ENCODE measurements at places on chromosomes 4 and X.

GRCh38 chrX:22462959-22463358 lies 190.2 kb downstream of the CBLL2 start:
- no peak for DNase-seq

- DNase-seq: no peak
Observed at GRCh38 chr4:184756399-184756798, 22.5 kb upstream of the CENPU start.

GRCh38 chr4:76811604-76812412 lies 86.1 kb downstream of the SOWAHB start:
- no peak for DNase-seq

DNA sequence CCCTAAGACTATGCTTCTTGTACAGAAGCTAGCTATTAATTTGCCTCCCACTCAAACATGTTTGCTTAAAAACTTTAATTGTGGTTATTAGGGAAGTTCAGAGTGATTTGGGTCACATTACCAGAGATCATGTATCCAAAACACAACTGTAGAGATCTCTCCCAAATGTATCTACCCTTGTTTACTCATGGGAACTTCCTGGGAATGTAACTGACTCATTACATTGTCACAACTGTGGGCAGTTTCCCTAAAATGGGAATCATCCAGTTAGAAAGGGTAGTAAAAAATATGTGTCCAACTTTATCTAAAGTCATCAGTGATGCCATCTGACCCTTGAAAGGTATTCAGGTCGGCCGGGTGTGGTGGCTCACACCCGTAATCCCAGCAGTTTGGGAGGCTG lies 40.3 kb upstream of the GLRA3 start:
- DNase-seq: no peak

DNA sequence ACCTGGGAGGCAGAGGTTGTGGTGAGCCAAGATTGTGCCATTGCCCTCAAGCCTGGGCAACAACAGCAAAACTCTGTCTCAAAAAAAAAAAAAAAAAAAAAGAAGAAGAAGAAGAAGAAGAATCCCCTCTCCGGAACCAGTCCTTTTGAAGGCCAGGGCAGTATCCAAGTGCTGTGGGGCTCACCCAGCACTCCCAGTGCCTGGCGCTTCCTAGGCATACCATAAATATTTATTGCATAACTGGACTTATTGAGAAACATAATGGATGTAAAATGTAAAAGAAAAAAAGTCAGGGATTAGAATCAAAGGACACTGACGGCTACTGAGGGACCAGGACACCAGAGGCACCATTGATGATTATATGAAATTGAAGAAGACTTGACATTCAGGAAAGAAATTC lies 162.1 kb upstream of the KIT start:
- DNase-seq: no peak

DNA sequence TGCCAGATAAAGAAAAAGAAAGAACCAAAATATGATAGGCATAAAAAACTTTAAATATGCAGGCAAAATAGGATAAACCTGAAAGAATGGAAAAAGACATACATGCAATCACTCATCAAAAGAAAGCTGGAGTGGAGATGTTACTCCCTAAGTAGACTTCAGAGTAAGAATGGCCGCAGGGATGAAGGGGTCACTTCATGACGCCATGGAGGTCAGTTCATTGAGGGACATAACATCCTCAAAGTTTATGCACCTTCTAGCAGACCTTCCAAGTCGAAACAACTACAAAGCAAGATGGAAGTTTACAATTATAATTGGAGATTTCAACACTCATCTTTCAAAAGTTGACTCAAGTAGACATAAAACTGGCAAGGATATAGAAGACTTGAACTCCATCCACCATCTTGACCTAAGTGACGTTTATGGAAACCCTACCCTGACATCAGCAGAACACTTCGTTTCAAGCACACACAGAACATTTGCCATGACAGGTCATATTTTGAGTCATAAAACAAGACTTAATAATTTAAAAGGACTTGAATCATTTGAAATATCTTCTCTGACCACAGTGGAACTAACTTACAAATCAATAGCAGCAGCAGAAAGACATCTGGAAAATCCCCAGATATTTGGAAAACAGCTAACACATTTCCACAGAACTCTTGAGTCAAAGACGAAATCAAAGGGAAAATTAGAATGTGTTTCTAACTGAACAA lies 106.0 kb upstream of the LRPAP1 start:
- no peak for DNase-seq

DNA sequence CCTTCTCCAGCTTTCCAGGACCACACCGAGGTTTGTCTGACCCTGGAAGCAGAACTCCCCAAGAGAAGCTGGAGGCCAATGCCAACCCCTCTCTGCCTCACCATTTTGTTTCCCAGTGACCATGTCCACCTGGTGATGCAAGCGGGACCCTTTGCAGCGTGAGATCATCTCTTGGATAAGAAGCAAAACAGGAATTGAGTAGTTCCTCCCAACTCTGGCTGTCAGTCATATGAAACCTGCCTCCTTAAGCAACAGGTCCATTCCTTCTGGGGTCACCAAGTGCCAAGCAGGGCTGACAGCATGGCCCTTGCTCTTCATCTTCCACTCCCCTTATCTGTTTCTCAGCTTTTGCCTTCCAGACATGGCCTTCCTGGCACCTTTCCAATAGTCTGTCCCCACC lies 41.3 kb upstream of the MTM1 start:
- no peak for DNase-seq

DNA sequence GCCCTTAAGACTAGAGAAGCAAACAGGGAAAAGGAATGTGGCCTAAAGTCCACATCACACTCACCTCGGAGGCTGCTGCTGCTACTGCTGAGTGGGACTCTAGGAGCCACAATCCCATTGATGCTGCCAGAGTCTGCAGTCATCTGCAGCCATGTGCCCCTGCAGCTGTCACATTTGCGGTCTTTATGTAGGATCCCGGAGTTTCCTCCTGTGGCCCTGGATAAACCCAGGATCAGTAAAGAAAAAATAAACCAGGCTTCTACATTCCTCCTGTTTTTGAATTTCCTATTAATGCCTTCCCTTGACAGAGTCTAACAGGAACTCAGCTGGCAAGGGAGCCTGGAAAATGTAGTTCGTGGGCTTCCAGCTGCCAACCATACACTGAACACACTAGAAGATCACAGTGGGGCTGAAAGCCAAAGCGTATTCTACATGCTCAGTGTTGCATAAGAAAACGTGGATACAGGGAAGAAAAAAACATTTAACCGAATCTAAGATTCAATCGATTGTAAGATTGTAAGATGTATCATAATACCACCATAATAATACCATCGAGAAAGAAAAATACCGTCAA lies 10.3 kb upstream of the PHEX start:
- DNase-seq: no peak

DNA sequence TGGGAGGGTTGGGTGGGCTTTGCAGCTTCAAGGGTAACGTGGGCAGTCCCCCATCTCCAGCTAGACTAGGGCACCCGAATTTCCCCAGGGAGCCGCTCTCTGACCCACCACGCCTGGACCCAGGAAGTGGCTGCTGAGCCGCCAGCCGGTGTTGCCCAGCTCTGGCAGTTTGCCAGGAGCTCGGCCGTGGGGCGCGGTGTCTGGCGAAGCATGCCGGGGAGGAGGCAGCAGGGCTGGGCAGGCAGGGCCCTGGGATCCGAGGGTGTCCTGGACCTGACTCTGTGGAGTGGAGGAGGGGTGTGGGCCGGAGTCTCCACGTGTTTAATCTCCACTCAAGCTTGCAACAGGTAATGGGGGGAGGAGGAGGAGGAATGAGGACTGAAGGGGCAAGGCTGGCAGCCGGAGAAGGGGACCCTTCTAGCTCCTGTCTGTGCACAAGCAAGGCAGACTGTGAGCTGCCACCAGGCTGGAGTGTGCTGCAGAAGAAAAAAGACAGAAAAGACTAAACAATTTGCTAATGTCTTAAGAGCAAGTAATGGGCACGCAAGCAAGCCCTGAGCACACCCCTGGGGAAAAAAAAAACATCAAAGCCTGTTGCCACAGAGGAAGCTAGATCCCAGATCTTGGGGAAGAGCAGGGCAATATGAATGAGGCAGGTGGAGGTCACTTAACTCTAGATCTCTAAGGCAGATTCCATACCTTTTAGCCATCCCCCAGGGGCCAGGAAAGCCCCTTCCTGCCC lies 2.4 kb downstream of the LONRF3 start:
- DNase-seq: no peak

DNA sequence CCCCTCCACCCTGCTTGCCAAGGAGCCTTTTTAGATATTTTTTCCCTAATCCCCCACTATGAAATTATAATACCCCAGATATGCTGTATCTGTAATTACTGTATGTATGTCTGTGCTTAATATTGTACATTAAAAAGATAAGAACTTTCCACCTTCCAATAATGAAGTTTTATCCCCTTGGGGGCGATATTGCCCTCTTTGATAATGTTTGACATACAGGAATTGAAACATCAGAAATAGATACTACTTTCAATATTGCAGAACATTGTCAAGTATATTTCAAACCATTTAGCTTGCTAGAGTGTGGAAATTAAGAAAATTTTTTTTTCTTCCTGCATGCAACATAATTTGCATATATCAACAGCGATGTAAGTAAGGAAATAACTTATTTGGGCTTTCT lies 58.9 kb downstream of the NAF1 start:
- no peak for DNase-seq

DNA sequence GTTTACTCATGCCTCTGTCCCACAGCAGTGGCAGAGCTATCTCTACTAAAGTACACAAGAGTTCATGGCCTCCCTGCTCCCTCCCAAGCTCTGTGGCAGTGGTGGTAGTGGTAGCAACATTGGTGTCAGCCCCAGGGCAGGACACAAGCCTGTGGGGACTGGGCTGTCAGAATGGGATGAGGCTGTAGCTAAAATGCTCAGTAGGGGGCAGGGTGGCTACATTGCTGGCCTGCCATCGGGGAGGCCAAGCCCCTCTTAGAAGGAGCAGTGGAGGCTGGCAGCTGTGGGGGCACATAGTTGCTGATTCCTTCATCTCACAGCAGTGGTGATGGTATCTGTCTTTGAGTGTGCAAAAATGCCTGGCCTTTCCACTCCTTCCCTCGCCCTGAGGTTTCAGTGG lies 461.7 kb downstream of the PCDH18 start:
- no peak for DNase-seq

- no peak for DNase-seq
Observed at GRCh38 chr4:80438016-80438415, 102.5 kb downstream of the CFAP299 start.

DNA sequence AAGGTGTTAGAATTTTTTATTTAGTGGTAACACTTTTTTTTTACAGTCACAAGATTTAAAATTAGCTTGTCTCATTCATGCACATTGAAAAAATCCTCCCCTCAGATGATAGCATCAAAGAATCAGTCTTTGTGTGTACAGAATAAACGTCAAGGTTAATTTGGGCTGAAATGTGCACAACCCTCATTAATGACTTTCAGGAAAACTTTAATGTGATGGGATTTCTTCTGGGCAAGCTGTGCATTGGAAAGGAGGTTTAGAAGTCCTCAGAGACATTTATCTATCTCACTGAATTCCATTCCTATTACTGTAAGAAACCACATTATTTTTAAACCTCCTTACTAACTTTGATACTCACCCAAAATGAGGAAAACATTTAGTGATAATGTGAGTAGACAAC lies 88.2 kb upstream of the TECRL start:
- no peak for DNase-seq

- no peak for DNase-seq
Observed at GRCh38 chr4:89712141-89712540, 124.8 kb downstream of the SNCA start.

DNA sequence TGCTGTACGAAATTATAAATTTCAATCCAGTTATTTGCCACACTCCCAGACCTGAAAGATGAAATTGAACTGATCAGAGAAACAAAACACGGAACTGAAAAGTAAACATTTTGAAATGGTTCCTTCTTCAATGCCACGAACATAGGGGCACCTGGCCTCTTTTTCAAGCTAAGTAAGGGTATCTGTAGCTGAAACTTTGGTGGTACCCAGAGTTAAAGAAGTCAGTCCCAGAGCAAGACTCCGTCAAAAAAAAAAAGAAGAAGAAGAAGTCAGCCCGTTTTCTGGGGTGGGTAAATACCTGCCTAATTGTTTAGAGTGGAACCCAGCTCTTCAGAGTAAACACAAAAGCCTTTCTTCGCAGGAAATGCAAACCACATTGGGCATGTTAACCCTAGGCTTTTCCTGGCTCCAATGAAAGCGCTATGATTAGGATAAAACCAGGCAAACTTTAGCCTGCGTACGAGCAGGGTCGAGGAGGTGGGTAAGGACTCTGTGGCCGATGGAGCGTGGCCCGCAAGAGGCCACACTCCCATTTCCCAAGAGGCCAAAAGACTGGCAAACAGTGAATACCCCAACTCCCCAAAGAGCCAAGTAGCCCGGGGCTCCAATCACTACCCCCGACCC lies 1.3 kb downstream of the ANTXR2 start:
- no peak for DNase-seq

DNA sequence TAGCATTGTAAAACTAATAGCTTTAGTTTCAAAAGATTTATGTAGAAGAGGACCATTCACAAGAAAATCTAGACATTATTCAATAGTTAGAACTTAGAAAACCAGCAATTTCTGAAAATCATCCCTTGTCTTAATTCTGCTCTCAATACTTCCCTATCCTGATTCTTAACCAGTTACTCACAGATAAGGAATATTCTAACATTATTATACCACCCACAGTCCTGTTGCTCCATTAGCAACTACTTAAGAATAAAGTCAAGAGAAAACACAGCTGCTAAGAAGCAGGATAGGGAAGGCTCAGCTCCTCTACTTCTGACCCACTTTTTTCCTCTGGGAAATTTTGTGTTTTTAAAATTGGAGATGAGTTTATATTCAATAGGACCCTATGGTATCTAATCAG lies 47.7 kb downstream of the PHKA1 start:
- no peak for DNase-seq

- DNase-seq: no peak
Observed at GRCh38 chrX:70042399-70043371, 7.1 kb downstream of the AWAT2 start.

DNA sequence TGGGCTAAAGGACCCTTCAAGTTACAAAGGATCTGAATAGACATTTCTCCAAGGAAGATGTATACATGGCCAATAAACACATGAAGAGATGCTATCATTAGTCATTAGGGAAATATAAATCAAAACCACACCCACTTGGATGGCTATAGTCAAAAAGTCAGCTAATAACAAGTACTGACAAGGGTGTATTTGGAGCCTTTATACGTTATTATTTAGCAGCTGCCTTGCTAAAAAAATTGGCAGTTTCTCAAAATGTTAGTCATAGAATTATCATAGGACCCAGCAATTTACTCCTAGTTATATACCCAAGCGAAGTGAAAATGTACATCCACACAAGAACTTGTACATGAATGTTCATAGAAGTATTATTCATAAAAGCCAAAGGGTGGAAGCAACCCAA lies 112.7 kb upstream of the DUSP21 start:
- DNase-seq: no peak

- no peak for DNase-seq
Observed at GRCh38 chrX:154739952-154740465, 10.9 kb downstream of the GAB3 start.

GRCh38 chrX:120453985-120454384 lies 15.1 kb downstream of the LAMP2 start:
- no peak for DNase-seq

GRCh38 chrX:52363247-52363883 lies 5.5 kb upstream of the XAGE2 start:
- DNase-seq: peak; percentile 47

Data from DMS79 (cell line).